ENCODE measurements at places on chromosomes 11 and 22. TPM values are rescaled to one million over a fixed set of nuclear protein-coding genes. Genes with fewer than 3 reads are reported as not detected.

Gene OR11H1
- not detected for total RNA-seq

Gene EFCAB6
- 6.2 TPM for total RNA-seq

Gene MB
- total RNA-seq, result 0.82 TPM

Gene GGTLC2
- not detected for total RNA-seq

Gene FGF3
- 6.5 TPM for total RNA-seq

Gene LINC01488
- not detected for total RNA-seq

Gene OR8G5
- total RNA-seq, result not detected

Gene C2CD3
- 32.6 TPM for total RNA-seq

DNA sequence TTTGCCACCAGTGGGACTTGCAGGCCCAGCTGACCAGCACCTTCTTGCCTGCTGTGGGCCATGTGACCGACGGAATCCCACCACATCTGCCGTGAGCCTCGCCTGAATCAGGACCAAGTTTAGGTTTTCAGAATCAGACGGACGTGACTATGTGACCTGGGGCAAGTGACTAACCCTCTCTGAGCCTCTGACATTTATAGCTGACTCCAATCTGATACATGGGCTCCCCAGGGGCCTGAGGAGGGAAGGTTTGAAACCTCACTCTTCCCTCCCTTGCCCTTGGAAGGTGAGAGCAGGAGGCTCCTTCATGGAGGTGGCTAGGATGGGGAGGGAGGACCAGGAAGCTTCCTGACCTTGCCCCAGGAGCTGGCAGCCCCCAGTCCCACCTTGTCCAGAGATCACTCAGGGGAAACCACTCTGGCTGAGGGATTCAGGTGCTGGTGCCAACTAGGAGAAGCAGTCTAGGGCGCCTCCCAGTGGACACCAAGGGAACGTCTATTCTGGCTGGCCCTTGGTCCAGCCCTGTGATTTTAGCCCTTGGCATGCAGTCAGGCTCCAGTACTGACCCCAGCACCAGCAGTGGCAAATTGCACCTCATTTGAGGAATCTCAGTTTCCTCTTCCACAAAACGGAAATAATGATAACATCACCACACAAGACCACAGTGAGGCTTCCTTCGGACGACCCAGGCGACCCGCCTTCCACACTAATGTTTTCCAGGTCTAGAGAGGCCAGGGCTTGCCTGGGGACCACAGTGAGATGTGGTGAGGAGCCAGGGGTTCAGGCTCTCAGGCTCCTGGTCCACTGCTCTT, 47.2 kb upstream of the SYT7 start:
- DNase-seq, result peak; percentile 72

- no peak for DNase-seq
Measured at GRCh38 chr11:47466201-47466600, 17.3 kb upstream of the RAPSN start.

GRCh38 chr11:96748639-96749370, 359.0 kb downstream of the JRKL start:
- DNase-seq, result no peak

DNA sequence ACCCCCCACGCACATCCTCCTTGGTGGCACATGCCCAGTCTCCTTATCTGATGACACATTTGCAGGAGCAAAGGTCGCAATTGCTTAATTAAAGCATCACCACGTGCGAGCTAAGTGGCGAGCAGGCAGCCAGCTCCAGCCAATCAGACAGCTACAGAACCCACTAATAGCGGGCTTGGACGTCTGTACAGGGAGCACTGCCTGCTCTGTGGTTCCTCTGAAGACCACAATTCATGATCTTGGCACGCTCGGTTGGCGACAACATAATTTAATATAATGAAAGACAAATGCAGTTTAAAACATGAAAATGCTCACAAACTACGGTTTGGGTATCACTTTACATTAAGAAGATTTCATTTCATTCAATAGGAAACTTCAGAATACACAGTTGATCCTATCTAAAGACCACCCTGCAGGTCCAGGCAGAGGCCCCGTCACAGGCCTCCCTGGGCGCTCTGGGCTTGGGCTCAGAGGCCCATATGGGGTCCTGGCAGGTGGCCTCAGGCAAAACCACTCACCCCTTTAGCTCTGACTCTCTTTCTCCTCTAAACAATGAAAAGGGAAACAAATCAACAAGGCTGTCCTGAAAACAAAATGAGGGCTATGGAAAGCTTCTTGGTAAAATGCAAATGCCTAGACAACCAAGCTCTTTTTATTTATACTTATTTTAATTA, 10.4 kb downstream of the PACSIN2 start:
- peak; percentile 47 for DNase-seq

DNA sequence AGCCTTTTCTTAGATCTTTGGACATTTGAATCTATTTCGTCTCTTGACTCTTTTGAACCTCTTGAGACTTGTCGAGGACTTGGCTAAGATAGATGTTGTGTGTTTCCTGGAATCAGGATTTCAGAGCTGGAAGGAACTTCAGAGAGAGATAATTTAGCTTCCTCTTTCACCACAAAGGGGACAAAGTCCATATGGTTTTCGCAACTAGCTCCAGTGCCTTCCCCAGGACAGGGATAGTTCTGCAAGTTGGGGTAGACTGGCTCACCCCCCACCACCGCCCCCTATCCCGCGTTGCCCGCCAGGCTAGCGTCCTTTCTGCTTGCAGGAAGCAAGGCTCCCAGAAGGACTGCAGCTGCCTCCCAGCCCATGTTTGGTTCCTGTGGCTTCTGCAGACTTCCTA, 75.7 kb upstream of the MYO18B start:
- DNase-seq, result no peak

DNA sequence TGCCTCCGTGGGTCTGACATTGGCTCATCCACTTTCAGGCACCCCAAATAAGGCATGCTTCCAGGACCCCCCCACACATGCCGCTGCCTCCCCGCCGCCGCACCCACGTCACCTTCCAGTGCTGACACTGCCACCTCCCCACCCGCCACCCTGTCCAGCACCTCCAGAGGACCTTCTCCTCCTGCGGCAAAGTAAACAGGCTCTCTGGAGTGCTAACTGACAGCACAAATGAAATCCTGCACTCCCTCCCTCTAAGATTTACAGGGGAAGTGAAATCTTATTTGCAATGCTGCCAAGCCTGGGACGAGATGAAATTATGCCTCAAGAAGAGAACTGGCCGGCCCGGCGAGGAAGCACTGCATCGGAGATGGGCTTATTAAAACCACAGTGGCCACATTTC, 35.3 kb downstream of the MACROD1 start:
- DNase-seq, result no peak

DNA sequence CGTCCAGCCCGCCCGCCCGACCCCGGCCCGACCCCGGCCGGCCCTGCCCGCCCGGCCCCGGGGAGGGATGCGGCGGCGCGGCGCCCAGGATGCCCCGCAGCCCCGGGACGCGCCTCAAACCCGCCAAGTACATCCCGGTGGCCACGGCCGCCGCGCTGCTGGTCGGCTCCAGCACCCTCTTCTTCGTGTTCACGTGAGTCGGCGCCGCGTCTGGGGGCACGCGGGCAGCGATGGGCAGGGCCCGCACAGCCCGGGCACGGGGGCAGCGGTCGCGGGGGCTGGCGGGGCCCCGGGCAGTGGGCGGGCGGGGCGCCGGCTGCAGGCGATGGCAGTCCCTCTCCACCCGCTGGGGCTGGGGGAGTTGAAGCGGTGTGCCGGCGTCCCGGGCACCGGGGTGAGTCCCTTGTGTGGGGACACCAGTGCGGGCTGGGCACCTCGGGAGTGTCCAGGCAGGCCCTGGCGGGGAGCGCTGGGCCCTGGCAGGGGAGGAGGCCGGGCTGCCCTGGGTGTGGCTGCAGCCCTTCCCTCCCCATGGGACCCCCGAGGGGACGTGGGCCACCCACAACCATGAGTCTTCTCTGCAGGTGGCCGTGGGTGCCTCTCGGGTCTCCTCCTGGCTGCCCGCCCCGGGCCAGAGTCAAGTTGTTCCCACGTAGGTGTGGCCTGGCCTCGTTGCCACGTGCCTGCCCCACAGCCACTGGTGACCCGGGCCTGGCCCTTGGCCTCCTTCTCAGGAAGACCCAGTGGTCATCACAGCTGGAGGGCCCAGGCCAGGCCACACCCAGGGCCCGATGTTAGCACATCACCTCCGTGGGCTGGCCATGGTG, 468 bp downstream of the ZDHHC8 start:
- no peak for DNase-seq

GRCh38 chr11:75576499-75576918, 14.5 kb downstream of the SERPINH1 start:
- no peak for DNase-seq

GRCh38 chr11:7596975-7597391, 76.3 kb downstream of the CYB5R2 start:
- DNase-seq, result no peak

DNA sequence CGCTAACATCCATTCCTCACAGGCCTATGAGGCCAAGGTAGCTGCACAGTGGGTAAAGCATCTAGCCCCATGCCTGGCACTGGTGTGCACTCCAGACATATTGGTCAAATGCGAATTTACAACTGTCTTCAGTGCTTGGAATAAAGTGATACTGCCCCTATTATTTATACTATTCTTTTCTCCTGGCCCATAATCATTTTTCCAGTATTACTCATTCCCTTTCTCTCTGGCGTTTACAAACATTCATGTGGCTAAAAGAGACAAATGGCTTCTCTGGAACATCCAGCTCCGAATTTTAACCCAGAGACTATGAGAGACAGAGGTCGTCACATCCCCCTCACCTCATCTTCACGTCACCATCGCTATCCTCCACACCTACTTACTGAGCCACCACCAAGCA, 87.2 kb upstream of the PITPNB start:
- DNase-seq, result no peak

GRCh38 chr11:11532574-11532973, 89.2 kb downstream of the GALNT18 start:
- no peak for DNase-seq

DNA sequence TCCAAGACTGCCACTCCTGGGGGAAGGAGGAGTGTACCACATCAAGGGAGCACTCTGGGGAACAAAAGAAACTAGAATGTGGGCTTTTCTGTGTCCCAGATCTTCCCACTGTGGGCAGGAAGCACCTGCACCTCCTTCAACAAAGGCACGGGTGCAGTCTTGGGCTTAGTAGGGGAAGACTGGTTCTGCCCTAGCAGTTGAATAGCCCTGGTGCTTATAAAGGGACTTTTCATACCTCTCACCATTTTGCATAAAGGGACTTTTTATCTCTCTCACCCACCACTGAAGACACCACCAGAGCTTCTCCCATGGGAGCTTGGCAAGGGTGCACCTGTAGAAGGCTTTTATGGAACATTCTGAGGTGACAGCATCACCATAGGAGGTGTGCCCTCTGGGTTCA, 65.8 kb upstream of the MS4A8 start:
- no peak for DNase-seq

GRCh38 chr11:29343465-29344333, 673.1 kb downstream of the KCNA4 start:
- peak; percentile 1 for DNase-seq

DNA sequence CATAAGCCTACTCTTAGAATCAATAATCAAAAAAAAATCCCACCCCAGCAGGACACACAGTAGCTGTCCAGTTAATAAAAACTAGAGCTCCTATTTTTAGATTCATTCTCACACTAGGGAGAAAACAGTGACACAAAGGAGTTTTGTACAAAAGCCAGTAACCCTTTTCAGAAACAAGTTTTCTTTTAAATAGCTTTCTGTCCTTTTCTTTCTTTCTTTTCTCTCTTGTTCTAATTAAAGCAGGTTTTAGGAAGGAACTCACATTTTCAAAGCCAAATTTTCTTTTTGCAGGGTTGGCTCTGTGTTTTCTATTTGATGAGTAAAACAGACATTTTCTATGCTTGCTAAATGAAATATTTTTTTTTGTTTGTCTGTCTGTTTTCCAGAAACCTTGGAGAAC, 1390.7 kb downstream of the FAM181B start:
- DNase-seq, result no peak

GRCh38 chr11:10617551-10617950, 49.1 kb upstream of the LYVE1 start:
- DNase-seq, result no peak

DNA sequence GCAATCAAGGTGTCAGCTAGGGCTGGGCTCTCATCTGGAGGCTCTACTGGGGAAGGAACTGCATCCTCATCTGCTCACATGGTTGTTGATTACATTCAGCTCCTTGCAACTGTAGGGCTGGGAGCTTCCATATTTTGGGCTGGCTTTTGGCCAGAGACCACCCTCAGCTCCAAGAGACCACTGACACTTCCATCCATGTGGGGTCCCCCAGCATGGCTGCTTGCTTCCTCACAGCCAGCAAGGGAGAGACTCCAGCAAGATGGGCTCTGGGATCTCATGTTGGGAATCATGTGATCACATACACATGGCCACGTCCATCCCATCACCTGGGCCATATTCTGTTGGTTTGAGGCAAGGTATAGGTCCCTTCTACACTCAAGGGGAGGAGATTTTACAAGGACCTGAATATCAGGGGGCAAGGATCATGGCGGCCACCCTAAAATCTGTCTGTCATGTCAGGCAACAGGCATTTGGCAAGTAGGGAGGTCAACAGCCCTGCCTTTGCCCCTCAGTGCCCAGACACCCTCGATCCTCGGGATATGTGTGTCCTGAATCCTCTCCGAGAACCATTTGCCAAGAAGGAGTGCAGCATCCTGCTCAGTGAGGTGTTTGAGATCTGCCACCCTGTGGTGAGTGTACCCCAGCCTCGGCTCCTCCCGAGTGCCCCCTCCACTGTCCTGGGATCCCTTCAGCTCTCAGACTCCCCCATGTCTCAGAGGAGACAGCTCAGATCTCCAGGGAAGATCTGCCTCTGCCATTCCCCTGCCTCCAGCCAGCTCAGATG, 48.7 kb downstream of the OTOG start:
- DNase-seq, result no peak

- DNase-seq, result no peak
Measured at GRCh38 chr11:114174712-114175495, 115.4 kb downstream of the ZBTB16 start.

- no peak for DNase-seq
Measured at GRCh38 chr22:49712195-49712791, 115.4 kb downstream of the BRD1 start.

DNA sequence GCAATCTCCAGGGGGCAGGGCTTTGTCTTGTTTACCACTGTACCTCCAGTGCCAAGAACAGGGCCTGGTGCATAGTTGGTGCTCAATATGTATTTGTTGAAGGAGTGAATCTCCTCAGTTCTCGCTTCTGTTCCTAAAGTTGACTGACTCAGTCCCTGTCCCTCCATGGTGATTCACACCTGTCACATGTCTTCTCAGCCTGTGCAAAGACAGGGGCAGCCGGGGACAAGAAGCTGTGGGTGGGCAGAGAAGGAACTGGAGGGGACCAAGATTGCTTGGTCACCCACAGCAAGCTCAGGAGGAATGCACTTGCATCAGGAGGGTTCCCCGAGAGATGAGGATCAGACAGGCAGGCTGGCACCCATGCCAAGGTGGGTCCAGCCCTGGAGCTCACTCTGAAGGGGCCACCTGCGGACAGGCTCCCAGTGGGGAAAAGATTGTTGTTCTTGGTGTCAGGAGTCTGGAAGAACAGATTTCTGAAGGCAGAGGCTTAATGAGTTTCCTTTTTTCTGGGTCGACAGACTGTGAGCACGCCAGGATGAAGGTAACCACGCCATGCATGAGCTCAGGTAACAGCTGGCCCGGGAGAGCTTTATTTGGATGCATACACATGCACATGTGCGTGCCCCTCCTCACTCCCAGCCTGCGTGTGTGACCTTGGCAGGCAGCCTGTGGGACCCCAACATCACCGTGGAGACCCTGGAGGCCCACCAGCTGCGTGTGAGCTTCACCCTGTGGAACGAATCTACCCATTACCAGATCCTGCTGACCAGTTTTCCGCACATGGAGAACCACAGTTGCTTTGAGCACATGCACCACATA, 16.9 kb downstream of the IL17RA start:
- no peak for DNase-seq

- DNase-seq, result no peak
Measured at GRCh38 chr11:69480547-69481392, 693 bp upstream of the LINC01488 start.

- DNase-seq, result no peak
Measured at GRCh38 chr11:44516688-44517507, 48.6 kb upstream of the CD82 start.

GRCh38 chr11:94650756-94651155, 83.6 kb downstream of the PIWIL4 start:
- no peak for DNase-seq

Measured in cerebellum (tissue), 4 donors.